ENCODE measurements at places on chromosomes 4 and X.

DNA sequence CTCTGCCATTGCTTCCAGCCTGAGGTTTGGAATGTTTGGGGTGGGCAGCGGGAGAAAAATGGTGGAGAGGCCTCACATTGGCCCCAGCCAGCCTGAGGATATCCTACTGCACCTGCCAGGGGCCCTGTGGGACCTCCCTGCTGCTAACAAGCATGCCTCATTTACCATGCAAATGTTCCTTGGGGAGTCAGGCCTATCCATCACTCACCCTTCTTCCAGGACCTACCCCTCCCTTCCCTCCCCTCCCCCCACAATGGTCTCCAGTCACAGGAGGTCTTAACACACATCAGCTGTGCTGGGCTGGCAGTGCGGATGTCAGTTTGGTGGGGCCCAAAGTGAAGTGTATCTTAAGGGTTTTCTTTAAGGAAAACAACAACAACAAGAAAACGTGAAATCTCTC, 139.2 kb downstream of the SHOX start:
- no peak for DNase-seq

- DNase-seq = no peak
Observed at GRCh38 chr4:47486231-47486673, 1.2 kb downstream of the ATP10D start.

- no peak for DNase-seq
Observed at GRCh38 chrX:10360116-10360515, 203.3 kb downstream of the CLCN4 start.

- no peak for DNase-seq
Observed at GRCh38 chr4:10809905-10810304, 125.3 kb upstream of the CLNK start.

DNA sequence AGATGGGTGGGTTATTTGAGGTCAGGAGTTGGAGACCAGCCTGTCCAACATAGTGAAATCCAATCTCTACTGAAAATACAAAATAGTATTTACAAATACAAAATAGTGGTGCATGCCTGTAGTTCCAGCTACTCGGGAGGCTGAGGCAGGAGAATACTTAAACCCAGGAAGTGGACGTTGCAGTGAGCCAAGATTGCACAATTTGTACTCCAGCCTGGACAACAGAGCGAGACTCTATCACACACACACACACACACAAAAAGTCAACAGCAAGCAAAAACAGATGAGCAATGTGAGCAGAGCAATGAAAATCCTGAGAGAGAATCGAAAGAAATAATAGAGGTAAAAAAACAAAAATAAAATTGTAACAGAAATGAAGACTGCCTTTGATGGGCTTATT, 168.8 kb downstream of the PCDH18 start:
- DNase-seq = no peak

DNA sequence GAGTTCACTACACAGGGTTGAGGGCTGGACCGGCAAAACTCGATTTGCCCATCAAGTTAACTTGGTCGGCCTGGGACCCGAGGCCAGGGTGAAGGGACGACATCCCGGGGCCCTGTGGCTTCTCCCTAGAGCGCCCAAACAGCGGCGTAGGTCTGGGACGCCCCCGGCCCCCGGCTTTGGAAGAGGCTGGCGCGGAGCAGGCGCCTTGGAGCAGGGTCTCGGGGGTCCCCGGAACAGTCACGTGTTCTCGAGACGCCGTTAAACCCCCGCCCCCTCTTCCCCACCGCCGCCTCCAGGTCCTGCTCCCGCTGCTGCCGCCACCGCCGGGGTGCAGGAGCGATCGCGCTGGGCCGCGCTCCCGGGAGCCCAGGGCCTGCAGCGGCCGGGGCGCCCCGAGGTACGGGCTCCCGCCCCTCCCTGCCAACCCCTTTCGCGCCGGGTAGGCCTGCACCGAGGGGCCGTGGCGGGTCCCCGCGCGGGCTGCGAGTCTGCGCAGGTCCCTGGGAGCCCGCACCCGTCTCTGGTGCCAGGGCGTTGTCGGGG, at the start of gene NPY5R:
Gene NPY5R, plus strand, starts transcription at position 289 of the 543 bp plus-strand sequence. CDS start 6,382 bp downstream, outside the sequence.
- DNase-seq = no peak

DNA sequence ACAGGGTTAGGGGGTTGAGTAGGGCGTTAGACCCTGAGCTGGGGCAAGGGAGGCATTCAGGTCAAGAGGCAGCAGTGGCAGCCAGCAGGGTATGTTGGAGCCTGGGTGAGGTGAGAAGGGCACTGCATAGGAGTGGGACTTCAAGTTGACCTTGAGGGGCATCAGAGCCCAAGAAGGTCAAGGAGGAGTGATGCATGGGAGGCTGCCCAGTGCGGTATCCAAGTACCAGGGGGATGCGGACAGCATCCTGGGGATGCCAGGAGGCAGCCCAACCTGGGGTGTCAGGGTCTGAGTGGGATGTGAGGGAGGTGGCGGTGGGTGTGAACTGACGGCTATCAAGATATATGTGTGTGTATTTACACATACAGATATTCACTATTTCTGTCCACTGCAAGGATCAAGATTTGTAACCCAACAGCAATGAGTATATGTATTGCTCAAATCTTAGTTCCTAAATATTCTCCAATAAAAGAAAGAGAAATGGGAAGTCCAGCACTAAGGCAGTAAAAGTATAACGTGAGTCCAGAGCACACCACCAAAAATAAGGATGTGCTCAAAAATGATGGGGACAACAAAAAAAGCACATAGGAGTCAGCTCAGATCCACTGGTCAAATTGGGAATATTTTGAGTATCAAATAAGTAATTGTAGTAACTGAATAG, 9.8 kb upstream of the DCLK2 start:
- no peak for DNase-seq

GRCh38 chrX:41381685-41382084, 47.7 kb downstream of the DDX3X start:
- DNase-seq = no peak

DNA sequence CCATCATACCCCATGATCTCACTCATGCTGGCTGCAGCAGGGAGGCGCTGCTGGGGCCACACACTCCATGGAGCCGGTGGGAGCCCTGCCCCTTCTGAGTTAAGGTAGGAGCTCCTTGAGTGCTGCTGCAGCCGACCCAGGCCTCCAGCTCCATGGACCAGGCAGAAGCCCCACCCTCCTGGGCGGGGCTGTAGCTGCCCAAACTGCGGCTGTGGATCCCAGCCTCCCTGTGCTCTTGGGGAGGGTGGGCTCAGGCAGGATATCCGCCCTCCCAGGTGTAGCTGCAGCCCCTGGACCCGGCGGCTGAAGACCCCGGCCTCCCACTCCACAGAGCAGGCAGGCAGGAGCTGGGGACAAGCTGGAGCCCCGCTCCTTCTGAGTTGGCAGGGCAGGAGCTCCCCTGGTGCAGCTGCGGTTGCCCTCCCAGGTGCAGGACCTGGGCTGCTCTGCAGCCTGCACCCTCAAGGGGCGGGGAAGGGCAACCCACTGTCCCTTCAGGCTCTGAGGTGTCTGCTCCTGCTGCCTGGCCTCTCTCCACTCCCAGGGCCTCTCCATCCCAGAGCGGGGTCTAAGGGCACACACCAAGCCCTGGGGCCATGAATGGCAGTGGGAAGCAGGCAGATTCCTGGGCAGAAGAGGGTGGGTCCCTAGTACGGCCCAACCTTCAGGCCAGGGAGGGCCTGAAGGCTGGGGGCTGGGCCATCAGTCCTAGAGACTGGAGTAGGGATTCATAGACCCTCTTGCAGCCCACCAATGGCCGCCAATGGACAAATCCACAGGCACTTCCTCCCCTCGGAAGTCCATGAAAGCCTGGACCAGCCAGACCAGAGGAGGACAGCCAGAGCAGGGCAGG, 466.1 kb downstream of the DTHD1 start:
- DNase-seq = no peak

- no peak for DNase-seq
Observed at GRCh38 chr4:74583757-74584156, 138.8 kb downstream of the AREG start.

DNA sequence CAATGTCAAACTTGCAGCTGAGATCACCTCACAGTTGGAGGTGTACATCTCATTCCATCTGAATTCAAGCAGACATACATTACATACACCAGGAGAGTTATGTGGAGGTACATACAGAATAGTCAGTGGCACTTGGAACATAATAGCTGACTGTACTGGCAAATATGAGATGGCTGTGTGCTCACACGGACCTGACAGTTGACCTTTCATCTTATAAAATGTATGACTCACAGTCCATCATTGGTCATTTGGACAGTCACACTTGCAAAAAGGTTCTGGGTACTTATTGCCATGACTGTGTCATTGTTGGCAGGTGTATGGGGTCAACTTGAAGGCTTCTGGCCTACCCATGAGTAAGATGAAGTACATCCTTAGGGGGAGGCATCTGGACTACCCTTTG, 88.6 kb upstream of the WDR1 start:
- no peak for DNase-seq

GRCh38 chrX:72381439-72382201, 75.9 kb upstream of the CITED1 start:
- DNase-seq = no peak

DNA sequence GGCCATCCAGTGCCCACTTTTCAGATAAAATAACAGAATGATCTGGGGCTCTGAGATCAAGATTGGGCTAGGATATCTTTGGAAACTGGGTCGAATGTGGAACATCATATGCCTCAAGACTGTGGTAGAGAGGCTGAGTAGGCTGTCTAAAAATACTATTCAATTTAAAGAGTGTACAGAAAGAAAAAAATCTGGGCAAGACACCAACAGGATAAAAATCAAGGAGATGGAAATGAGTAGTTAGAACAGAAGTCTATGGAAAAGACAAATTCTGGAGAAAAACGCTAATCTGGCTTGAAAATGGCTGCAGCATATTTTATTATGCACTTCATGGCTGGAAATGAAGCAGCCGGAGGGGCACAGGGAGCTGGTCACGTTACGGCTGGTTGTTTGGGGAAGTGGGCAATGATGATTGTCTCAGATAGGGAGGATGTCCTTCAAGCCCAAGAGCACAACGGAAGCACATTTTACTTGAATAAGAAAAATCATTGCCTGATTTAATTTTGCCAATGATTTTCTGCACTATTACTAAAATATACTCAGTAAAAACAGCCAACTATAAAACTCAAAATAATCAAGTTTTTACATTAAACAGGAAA, 27.1 kb upstream of the MAPK10 start:
- DNase-seq = no peak

DNA sequence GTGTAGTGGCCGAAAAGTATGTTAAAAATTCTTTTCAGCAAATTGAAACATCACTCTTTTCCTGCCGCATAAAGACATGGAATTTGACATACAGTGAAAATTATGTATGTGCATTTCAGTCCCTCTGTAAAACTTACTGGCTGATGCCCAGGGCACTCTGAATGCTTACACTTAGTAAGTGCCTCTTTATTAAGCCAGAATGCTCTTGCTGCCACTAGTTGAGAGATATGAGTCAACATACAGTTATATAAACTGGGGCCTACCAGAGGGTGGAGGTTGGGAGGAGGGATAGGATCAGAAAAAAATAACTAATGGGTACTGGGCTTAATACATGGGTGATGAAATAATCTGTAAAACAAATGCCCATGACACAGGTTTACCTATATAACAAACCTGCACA, 38.1 kb upstream of the TRPC5 start:
- no peak for DNase-seq

Data from GOT3 (cell line).